ENCODE measurements at places on chromosomes 12 and 14.

- no peak for DNase-seq
Measured at GRCh38 chr14:88225721-88226120, 97.3 kb downstream of the KCNK10 start.

DNA sequence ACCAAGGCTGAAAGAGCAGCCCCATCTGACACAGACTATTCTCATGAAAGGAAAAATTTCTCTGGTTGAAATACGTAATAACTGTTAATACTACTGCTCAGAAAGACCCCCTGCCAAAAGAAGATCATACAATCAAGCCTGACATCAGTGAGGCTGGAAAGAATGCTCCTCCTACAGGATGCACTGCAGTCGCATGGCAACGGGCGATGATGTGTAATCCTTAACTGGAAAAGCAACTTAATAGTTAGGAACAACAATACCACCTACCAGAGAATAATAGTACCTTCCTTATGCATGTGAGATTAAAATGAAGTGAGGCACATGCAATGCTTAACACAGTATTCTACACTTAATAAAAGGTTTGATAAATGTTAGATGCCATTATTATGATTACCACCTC is 1.2 kb upstream of the GOLGA5 start:
- no peak for DNase-seq

DNA sequence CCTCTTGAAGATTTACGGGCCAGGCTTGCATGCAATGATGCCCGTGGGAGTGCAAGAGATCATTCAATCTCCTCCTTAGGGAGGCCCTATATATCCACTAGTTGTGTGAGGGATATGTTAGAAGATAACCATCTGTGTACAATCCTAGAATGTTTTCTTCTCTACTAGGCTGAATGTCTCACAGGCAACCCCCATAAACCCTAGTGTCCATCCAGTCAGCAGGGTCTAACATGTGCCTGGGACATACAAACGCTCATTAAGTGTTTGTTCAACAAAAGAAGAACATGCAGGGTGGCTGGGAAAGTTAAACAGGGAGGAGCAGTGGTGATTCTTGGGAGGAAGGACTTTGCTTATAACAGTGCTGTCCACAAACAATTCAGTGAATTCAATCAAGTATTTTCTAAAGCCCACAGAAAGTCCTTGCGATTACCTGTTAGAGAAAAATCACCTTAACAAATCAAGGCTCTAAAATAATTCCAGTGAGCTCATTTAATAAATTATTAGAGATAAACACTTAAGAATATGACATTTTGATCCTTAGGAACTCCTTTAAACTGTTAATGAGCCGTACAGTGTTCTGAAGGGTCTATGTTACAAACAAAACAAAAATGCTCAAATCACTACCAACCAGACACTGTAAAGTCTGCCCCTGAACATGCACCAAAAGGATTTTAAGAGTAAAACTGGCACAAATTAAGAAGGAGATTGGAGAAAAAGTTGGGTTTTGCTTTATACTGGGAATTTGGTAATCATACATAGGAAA is 96.6 kb upstream of the FERMT2 start:
- no peak for DNase-seq

DNA sequence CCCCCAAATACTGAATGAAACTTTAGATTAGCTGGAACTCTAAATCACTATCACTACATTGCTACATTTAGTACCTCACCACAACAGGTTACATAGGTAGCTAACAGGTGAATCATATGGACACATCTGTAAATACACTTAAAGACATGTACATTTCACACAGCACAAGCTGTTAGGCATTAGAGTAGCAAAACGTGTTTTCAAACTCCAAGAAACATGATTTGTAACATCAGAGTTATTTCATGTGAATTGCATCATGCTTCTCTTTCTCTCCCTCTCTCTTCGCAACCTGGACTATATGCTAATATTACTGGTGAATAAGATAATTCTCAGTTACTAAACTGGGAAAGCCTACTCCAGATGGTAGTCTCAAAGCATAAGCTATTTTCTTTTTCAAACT is 4.3 kb downstream of the SEL1L start:
- DNase-seq, result no peak

DNA sequence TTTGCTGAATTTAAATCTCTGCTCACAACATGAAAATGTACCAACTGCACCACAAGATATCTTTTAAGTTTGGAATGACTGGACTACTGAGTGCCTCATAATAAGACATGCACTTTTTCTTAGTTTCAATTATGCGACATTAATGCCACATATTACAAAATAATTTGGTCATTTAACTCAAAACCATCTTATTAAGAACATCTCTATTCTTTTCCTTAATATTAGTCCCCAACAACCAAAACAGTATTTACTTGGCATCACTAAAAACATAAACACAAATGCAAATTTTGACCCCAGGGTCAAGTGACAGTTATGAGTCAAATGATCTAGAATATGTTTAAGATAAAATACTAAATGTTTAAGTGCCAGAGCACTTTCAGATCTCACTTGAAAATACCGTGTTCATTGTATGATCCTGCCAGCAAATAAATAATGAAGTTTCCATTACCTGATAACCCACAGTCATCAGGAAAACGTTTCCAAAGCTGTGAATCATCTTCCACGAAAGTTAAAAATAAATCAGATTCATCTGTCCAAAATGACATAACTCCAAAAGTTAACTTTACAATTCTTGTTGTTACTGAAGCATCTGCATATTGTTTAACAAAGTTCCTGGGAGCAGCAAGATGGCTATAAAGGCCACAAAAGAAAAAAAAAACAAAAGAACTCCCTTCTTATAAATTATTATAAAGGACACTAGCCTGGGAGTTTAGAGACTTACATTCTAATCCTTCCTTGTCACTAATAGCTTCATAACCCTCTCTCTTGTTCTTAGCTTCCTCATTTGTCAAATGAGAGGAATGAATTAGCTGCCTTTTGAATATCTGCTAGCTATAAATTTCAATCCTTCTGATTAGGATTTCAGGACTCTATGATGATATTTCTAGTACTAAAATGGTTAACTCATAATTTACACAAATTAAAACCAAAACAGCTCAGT is 30.5 kb upstream of the AP4S1 start:
- DNase-seq, result no peak
